Left ventricle myocardium superior (tissue), 1 donor: ENCODE measurements at places on chromosomes 2 and 18. TPM values are rescaled to one million over a fixed set of nuclear protein-coding genes. Genes with fewer than 3 reads are reported as not detected.

DNA sequence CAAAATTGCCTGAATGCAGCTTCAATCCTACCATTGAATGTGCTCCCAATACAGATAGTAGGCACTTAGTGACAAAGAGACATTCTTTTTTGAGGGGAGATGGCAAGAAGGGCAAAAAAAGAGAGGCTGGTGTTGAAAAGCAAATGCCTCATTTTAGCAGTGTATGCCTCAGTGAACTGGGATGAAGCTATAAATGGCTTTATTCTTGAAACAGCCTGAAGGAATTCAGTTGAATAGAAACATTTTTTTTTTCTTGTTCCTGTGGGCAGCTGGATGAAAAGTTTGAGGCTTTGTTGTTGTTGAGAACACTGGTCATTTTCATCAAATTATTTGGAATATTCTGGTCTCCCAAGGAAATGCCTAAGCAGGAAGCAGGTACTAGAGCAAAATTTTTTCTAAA, 228.9 kb downstream of the RNF144A start:
- DNase-seq: no peak

The REG3G gene
- total RNA-seq: not detected

DNA sequence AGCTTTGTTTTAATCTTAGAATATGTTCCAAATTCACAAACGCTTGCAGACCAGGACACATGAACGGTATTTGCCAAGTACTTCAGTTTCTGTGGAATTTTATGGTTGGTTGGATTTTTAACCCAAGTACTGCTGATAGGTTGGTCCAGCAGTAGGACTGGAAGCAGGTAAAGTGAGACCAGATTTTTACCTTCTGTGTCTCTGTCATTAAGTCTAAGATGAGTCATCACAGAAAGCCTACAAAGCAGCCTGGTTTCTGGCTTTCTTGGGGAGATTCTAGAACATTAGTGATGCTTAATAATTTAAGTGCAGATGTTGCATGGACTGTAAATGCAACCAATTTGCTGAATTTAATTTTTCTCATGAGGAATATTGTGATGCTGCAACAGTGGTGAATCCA, 100.5 kb downstream of the SCG2 start:
- no peak for DNase-seq

DNA sequence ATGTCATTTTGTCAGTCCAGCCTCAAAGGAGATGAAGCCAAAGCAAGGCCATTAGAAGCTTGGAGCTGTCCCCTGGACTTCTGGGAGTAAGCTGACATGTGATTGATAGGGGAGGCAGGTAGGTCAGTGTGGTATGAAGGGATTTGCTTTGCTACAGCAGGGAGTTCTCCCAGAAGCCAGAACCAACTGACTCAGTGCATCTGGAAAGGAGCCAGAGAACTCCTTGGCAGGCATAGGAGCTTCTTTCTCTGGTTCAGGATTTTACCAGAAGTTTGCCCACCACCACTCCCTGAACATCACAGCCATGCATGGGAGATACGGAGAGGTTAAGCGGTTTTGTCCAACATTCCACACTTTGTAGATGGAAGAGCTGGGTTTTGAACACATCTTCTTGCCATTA, 24.5 kb upstream of the KCNE4 start:
- no peak for DNase-seq

DNA sequence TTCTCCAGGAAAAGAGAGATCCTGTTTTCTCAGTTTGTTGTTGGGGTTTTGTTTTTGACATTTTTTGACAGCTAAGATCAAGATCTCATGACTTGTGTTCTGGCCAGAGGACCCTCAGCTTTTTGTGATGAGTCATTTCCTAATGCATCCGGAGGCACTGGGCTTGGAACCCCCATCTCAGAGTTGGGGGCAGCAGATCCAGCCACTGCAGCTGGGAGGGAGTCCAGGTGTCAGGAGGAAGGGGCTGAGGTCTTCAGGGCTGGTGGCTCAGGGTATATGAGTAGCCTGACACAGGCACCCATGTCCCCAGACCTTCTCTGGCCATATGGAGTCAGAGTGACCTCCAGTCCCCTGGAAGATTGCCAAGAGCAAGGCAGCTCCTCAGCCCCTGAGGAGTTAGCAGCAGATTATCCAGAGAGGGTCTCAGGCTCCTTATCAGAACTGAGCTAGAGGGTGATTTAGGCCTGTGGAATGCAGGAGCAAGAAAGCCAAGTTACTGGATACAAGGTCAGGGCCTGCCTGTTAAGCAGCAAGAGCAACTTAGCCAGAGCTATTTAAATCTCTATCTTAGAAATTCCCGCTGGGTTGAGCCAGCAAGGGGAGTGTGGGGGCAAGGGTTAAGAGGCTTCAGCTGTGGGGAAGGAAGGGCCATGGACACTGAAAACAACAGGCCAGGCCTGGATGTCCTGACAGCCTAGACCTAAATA, 62.4 kb downstream of the TANC1 start:
- peak; percentile 66 for DNase-seq

The MYO3B gene
- 0.05 TPM for total RNA-seq

GRCh38 chr18:76479351-76480238, 15.4 kb downstream of the ZNF516 start:
- DNase-seq: peak; percentile 32

DNA sequence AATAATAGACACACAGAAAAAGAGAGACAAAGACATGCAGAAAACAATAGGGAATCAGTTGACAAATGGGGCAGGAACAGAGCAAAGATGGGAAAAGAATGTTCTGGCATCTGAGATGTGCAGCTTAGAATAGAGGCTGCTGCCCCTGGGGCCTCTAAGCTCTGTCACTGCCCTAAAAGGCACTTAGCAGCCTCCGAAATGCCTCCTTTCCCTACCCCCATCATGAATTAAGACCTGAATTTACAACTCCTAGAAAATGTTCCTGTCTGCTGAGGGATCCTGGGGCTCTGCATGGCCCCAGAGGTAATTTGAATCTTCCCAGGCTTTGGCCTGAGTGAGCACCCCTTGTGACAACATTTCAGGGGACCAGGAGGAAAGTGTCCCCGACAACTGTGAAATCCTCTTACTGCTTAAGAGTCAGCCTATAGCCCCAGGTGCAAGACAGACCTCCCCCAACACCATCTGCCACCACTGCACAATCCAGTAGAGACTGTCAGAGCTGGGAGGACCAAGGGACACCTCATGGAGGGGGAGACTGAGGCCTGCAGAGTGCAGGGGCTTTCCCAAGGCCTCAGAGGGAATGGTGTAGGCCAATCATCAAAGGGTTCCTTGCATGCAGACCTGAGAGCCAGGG, 24.8 kb downstream of the MRPL35 start:
- no peak for DNase-seq

DNA sequence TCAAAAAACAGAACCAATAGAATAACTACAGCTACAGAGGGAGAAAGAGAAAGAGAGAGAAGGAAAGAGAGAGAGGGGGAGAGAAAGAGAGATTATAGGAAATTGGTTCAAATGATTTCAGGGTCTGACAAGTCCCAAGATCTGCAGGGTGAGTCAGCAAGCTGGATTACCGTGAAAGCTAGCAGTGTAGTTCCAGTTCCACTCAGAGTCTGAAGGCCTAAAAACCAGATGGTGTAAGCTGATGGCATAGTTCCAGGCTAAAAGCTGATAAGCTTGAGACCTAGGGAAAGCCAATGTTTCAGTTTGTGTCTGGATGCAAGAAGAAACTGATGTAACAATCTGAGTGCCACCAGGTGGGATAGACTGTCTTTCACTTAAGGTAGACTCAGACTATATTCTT, 397.7 kb downstream of the TRIB2 start:
- peak; percentile 17 for DNase-seq

The LYPD6B gene
- total RNA-seq: not detected

The KLHL30 gene
- total RNA-seq: 22.0 TPM

GRCh38 chr2:145759228-145759915, 1239.5 kb upstream of the ZEB2 start:
- no peak for DNase-seq

The REG3A gene
- total RNA-seq: not detected

DNA sequence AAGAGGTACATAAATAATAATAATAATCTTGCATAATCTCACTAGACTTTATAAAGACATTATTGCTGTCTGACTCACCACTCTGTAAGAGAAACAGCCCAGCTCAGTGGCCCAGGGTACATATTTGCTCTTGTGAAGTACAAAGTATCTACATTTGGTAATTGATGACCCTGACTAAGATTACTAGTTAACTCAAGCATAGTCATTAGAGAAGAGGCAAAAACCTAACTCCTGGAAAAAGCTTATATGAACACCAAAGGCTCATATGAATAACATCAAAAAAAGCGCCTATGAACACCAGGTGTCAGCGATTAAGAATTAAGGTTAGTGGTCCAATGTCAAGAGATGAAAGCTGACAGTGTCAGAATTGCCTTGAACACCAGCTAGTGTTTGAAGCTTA, 38.4 kb downstream of the RAD51AP2 start:
- no peak for DNase-seq
